ENCODE measurements at places on chromosomes 7 and 10.

DNA sequence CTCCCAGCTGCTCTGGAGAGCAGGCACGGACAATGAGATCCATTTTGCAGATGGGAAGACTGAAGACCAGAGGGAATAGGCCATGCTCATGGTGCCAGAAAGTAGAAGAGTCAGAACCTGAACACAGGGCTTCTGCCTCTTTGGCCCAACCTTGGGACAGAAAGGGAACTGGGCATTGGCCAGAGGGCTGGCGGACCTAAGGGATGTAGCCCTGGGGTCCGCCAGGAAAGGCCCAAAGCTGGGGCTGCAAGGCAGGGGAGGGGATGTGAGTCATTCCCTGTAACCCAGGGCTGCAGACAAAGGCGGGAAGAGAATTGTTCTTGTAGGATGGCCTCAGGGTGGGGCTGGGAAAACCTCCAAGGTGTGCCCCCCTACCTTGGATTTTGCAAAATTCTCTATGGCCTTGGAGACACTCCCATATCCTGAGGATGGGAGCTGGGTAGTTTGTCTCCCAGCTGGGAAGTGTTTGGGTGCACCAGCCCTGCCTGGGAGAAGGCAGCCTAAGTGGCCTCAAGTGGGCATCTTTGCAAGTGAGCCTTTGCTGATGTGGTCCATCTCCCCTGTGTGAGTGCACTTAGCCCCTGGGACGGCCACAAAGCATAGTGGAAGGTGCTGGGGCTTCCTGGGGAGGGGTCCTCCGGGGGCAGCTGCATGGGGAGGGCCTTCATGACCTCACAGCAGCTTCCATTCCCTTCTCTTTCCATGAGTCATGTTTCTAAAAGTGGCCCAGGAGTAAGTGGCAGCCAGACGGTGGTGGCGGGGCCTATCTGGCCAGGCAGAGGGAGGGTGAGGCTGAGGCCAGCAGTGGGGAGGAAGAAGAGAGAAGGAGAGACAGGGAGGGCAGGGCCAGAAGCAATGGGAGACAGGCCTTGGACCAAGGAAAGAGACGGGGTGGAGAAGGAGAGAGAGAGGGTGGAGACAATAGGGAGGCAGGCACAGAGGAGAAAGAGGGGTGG, 9.2 kb downstream of the AQP1 start:
- no peak for DNase-seq

DNA sequence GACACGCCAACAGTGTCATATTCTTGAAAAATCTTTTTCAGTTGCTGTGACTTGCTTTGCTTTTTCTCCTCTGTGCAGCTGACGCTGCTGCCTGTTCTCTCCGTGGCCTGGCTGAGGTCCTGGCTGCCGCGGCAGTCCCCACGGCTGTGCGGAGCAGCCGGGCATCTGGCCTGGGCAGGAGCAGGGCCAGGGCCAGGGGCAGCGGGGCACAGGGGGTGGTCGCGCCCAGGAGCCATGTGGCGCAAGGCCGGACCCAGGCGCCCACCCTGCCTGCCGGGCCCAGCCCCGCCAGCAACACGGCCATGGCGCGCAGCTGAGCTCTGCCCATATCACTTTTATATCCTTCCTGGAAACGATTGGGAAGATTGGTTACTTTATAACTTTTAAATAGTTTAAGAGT, 109.4 kb upstream of the ACBD5 start:
- no peak for DNase-seq

GRCh38 chr7:117495308-117495707, 15.5 kb downstream of the CFTR start:
- DNase-seq = no peak

GRCh38 chr7:93382362-93382761, 150.2 kb downstream of the VPS50 start:
- no peak for DNase-seq

GRCh38 chr10:114031073-114031972, 12.3 kb upstream of the ADRB1 start:
- peak; percentile 64 for DNase-seq

DNA sequence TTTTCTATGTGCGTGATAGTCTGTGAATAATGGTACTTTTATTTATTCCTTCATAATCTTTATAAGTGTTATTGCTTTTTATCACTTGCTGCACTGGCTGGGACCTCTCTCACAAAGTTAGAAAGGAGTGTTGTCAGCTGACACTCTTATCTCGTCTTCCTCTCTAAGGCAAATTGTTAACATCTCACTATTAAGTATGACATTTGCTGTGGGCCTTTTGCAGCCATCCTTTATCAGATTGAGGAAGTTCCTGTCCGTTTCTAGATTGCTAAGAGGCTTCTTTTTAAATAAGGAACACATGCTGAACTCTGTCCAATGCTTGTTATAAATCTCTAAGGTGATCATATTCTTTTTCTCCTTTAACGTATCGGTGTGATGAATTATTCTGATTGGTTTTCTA, 27.4 kb upstream of the DIP2C start:
- no peak for DNase-seq
